ENCODE measurements at places on chromosomes 13 and 19. TPM values are rescaled to one million over a fixed set of nuclear protein-coding genes. Genes with fewer than 3 reads are reported as not detected.

Gene ZNF682
- total RNA-seq = 4.7 TPM

Gene FPR3
- total RNA-seq = 7.4 TPM

Gene ZNF350
- total RNA-seq = 21.8 TPM

Gene IGFL1
- not detected for total RNA-seq

Gene TBXA2R
- 0.72 TPM for total RNA-seq

Gene ZNF43
- total RNA-seq = 14.6 TPM

Gene NUFIP1
- total RNA-seq = 3.3 TPM

Gene RFX2
- total RNA-seq = 5.6 TPM

Gene ZNF99
- 0.22 TPM for total RNA-seq

Gene KCTD12
- total RNA-seq = 26.2 TPM

Gene FFAR1
- total RNA-seq = not detected

Gene APOC1
- total RNA-seq = 12.7 TPM

Gene ZNF667
- total RNA-seq = 0.41 TPM

Gene S1PR2
- 6.5 TPM for total RNA-seq

Gene JAK3
- 5.4 TPM for total RNA-seq

Gene APOC4
- total RNA-seq = not detected

DNA sequence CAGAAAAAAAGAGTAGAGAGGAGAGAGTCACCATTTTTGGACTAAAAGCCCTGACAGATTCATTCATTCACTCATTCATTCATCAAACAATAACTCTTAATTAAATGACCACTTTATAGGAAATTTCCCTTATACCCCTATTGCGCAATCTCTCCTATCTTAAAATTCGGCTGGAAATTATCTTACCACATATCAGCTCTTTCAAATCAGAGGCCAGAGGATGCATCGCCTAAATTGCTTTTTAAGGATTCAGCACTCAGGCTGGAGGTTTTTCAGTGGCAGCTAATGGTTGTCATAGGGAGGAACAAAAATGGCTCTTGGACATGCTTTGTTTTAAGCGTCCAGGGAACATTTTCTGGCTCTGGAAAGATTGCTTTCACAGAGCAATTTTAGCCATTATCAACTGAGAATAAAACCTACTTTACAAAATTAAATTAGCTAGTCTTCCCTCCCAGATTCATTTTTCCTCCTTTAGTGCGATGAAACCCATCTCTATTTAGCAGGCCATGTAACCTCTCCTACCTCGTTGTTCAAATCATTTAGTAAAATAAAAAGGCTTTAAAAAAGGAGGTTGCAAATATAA is 115.2 kb downstream of the OLFM4 start:
- no peak for DNase-seq

- DNase-seq = no peak
These were observed 7.8 kb downstream of the ZNF600 start for GRCh38 chr19:52778811-52779210.

DNA sequence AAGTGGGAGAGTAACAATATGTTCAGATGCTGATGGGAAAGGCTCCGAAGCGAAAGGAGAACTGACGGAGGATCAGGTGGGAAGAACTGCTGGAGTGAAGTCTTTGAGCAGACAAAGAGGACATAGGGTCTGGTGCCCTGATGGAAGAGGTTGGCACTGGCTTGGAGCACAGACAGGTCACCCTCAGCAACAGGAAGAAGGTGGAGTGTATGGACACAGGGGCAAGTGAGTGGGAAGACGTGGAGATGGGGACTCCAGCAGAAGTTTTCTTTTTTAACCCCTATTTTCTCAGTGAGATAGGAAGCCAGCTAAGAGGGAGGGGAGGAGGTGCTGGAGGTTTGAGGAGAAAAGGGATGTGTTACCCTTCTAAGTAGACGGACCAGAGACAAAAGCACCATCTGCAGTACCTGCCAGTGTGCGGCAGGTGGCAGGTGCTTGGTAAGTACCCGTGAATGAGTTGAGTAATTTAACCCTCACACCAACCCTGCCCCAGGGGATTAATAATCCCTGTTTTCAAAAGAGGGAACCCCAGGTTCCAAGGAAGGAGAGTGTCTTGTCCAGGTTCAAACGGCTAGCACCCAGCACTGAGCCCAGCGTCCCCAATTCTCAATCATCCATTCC is 11.2 kb downstream of the HAS1 start:
- no peak for DNase-seq

DNA sequence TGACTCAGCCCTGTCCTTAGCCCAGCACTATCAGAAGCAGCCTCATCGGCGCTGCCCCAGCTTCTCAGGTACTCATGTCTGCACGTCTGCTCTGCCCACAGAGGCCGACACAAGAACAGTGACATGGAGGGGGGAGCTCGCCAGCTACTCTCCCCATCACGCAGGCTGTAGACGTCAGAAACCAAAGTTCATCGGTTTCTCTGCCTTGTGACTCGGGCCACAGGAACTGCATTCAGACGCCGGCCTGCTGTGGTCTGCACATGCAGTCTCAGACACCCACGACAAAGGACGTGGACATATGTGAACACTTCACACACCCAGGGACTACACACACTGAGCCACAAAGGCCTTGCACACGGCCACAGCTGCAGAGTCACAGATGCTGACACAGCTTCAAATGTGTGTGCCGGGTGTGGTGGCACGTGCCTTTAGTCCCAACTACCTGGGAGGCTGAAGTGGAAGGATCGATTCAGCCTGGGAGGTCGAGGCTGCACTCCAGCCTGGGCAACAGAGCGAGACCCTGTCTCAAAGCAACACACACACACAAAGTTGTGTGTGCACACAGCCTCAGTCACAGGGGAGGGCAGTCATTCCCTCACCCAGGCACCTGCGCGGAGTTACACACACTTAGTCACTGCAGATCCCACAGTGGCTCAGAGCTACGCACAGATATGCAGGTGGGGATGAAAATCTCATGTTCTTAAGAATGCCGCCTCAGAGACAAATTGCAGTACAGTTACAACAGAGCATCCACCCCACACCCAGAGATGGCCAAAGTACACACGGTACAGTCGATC is 4.9 kb upstream of the ZFP36 start:
- DNase-seq = peak; percentile 92

DNA sequence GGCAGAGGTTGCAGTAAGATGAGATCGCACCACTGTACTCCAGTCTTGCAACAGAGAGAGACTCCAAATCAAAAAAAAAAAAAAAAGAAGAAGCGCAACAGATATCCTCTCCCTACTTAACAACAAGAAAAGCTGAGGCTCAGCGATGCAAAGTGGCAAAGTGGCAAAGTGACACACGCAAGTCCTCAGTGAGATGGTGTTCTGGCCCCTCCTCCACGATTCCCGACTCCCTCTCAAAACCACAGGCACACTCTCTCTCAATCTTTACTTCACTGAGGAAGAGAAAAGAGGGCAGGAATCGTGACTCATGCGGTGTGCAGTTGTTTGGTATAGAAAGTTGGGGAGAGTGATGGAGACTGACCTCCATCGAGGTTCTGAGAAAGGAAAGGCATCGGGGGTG is 12.6 kb downstream of the FFAR2 start:
- DNase-seq = no peak

GRCh38 chr13:113941571-113942191 is 32.2 kb downstream of the C13orf46 start:
- no peak for DNase-seq

GRCh38 chr13:95463531-95463930 is 89.0 kb upstream of the CLDN10 start:
- DNase-seq = no peak

GRCh38 chr13:50494138-50494537 is 349.4 kb downstream of the DLEU7 start:
- DNase-seq = no peak

- DNase-seq = no peak
These were observed 250.9 kb downstream of the LIG4 start for GRCh38 chr13:107964395-107964794.

DNA sequence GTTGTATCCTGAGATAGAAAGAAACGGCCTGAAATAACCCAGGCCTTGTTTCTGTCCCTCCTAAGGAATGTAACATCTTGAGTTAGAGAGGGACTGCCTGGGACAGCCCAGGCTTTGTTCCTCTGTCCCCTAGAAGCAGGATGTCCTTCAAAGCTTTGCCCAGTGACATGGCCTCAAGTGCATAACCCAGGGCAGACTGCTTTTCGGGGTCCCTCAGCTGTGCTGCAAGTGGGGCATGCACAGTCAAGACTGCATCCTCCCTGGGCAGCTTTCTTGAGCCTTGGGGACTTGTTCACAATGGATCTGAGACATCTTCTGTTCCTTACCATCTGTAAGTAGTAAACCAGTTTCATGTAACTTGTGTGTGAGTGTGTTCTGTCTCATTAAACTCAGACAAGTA is 7.5 kb upstream of the EPSTI1 start:
- no peak for DNase-seq

GRCh38 chr13:114089751-114090400 is 42.5 kb downstream of the RASA3 start:
- no peak for DNase-seq

DNA sequence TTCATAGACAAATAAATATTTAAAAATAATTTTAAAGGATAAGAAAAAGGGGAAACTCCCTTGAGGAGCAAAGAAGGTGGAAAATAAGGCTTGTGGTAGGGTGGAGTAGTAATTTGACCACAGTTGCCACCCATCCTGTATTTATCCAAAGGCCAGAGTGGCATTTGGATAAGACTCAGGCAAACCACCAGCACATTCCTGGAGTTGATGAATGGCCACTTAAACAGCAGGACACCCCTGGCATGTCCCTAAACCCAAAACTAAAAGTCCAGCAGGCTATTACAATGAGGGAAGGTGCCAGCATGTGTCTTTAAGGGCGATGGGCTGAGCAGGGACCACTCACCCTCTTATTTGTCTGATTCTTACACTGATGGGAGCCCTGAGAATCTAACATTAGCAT is 9.8 kb upstream of the FRY start:
- no peak for DNase-seq

- no peak for DNase-seq
These were observed 24.8 kb upstream of the LAIR1 start for GRCh38 chr19:54389553-54389952.

DNA sequence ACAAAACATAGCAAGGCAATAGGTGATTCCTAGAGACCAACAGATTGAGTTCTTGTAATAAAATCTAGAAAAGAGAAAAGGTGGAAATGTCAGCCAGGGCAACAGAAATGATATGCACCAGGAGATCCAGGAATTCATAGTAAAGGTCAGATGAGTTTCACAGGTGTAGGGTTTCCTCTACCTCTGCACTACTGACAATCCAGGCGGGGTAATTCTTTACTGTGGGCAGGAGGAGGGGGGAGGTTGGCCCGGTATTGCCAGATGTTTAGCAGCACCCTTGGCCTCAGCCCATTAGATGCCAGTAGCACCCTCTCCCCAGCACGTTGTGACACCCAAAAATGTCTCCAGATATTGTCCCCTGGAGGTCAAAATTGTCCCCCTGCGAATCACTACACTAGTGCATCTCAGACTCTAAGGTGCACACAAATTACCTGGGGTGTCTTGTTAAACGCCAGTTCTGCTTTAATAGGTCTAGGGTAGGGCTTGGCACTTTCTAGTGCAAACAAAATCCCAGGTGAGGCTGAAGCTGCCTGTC is 3.5 kb upstream of the UBAC2 start:
- DNase-seq = peak; percentile 69

DNA sequence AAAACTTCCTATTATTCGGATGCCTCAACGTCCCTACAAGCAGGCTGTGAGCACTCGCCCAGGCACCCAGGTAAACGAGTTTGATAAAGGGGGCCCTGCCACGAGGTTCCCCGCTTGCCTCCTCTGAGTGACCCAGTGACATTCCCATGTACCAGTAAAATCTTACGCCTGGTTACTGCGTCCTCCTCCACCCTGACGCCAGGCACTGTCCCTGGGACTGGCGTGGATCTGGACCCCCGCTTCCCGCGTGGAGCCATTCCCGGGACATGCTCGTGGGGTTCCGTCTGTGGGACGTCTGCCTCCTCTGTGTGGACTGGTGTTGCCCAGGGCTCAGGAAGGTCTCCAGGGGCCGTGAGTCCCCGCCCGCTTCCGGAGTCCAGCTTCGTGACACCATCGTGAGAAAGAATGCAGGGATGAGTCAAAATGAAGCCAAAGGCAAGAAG is 407 bp upstream of the ZNF550 start:
- DNase-seq = peak; percentile 28

GRCh38 chr13:33575378-33575777 is 242.6 kb upstream of the RFC3 start:
- no peak for DNase-seq

DNA sequence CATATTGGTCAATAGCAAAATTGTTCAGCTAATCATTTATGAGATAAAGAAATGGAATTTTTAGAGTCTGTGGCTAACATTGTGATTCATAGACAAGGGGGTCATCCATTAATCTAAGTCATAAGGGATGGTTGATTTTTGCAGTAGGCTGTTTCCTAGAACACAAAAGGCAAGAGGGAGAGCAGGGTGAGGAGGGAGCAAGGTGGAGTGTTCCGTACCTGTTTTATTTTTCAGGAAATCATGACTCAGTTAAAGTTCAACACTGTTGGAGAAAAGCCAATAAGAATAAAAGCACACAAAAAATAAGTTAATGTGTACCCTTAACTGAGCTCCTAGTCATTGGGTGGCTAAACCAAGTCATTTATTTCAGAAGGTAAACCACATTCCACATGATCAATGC is 512.4 kb upstream of the ATXN8OS start:
- DNase-seq = no peak

DNA sequence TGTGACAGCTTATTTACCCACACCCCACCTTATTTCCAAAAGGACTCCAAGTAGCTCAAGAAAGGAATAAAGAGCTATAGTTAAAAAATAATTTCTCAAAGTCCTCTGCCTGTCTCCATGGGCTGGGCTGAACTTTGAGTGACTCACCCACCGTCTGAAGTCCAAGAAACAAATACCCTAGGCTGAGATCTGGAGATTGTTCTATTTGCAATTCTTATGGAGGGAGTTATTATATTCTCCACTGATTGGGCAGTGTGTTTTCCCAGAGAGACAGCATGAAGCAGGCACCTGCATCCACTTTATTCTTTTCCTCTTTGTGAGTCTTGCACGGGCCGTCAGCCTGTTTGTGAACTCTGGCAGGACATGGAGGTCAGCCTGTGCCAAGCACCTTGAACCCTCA is 63.2 kb downstream of the SHISA2 start:
- no peak for DNase-seq

DNA sequence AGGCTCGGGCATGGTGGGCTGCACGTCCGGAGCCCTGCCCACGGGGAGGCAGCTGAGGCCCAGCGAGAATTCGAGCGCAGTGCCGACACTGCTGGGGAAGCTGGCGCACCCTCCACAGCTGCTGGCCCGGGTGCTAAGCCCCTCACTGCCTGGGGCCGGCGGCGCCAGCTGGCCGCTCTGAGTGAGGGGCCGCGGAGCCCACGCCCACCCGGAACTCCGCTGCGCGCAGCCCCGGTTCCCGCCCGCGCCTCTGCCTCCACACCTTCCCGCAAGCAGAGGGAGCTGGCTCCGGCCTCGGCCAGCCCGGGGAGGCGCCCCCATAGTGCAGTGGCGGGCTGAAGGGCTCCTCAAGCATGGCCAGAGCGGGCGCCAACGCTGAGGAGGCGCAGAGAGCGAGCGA is 2080.4 kb downstream of the PCDH9 start:
- DNase-seq = no peak

GRCh38 chr13:36954542-36954941 is 34.5 kb upstream of the SMAD9 start:
- no peak for DNase-seq
